ENCODE measurements at places on chromosomes 6 and 20. TPM values are rescaled to one million over a fixed set of nuclear protein-coding genes. Genes with fewer than 3 reads are reported as not detected.
A peak's percentile ranks its signal among the peaks of the same experiment; 100 is the strongest.

Gene SLC12A5
- total RNA-seq, result 0.15 TPM

Gene CST2
- total RNA-seq, result not detected

DNA sequence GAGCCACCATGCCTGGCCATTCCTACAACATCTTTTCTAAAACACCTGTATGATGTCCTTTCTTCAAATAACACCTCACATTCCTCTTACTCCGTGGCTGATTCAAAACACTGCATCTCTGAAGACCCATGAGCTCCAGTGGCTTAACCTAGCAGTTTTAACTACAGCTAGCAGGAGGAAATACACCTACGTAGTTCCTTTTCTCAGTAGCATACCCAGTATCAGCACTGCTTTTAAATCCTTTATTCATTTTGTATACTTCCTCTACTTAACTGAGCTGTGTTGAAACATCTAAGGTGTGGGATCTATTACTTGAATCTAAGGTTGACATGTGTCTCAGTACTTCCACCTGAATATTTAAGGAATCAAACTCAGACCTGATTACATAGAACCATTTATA lies 113.6 kb upstream of the CCDC28A start:
- no peak for DNase-seq

DNA sequence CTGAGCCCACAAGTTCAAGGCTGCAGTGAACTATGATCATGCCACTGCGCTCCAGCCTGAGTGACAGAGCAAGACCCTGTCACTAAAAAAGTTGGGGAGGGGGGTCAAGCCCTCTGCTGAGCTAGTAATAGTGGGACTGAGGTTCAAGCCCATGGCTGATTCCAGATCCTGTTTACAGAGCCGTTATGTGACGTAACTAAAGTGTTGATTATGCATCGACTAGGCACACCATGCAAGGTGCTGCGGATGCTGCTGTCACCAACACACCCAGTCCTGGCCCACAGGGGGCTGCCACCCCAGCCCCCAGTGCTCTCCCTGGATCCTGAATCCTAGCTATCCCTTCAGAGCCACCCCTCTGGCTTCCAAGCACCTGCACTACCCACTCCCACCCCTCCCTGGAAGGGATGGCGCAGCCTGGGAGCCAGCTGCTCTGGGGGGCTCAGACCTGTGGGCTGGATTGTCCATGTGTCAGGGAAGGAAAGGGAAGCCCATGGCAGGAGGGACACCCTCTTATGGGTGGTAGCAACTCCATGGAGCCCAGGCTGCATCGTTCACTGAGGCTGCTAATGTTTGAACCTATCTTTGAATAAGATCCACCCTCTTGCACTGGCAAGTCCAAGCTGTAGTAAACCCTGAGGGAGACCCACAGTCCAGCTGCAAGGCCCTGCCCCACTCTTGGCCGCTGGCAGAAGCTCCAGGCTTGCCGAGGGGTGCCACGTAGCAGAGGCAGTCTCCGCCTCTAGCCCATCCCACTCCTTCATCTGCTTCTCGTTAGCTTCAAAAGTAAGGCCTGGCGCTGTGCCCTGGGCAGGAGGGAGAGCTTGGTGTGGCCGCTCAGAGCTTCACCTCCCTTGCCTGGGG lies 95.0 kb downstream of the SNX5 start:
- peak; percentile 91 for DNase-seq

GRCh38 chr6:78810146-78810545 lies 57.2 kb upstream of the IRAK1BP1 start:
- peak; percentile 14 for DNase-seq

Gene SLC44A4
- not detected for total RNA-seq

Gene AGER
- 1.4 TPM for total RNA-seq

GRCh38 chr6:157017861-157018260 lies 240.7 kb downstream of the ARID1B start:
- peak; percentile 29 for DNase-seq
